Left colon (tissue), 2 donors: ENCODE measurements at places on chromosomes 1 and 21. TPM values are rescaled to one million over a fixed set of nuclear protein-coding genes. Genes with fewer than 3 reads are reported as not detected.
A peak's percentile ranks its signal among the peaks of the same experiment; 100 is the strongest.

DNA sequence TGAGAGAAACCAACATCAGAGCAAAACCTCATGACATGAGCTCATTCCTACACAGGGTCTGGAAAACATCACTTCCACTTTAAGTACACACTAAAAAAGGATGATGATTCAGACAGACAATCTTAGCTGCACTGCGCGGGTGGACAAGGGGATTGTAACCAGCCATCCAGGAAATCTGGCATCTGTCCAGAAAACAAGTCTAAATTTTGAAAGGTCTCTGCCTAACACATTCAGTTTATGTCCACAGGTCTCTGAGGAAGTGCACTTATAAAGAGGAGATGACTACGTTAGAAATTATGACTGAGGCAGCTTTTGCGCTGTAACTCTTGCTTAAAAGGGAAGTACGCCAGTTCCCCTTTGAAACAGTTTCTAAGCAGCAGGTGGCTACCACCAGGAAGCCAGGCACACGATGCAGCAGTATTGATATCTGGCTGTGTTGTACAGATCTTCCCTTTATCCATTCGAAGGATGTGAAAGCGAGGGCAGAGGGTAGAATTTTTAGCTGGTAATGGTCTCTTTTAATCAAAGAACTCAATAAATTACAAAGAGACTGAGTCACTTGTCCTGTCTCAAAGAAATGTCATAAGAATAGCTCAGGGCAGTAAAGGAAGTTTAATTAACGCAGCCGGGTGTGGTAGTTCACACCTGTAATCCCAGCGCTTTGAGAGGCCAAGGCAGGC is 128.0 kb downstream of the SETD4 start:
- peak; percentile 18 for DNase-seq

CATSPERE gene
- 0.82 TPM for total RNA-seq

GRCh38 chr21:46193829-46194373 is 9.6 kb upstream of the SPATC1L start:
- DNase-seq: no peak

GORAB gene
- total RNA-seq: 25.0 TPM

DNA sequence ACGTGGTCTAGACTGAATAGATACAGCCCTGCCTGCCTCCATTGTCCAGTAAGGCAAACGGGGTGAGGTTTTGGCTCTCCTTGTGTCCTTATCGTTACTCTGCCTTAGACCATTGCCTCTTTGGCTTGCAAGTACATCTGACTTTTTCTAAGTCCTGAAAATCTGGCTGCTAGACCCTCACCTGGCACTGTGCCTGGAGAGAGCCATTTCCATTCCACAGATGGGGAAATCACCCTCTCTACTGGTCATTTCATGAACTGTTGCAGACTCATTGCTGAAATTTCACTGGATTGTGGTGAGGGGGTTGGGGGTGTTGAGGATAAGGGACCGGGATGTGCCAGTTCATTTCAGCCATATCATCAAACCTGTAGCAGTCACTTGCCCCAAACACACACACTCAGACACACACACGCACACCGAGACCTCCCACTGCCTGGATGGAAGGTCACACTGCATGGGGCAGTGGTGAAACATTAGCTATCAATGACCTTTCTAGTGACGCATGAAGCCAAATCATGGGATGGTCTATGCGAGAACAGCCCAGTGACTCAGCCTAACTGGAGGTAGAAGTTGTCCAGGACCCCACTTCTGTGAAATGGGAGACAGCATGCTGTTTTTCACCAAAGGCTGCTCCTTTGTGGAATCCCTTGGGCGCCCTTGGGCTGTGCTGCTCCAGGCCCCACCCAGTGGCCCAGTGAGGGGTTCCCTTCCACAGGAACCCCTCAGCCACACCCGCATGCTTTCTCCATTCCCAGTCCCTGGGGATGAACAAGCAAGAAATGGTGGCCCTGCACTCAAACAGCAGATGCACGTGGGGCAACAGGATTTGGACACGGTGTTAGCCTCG is 34.9 kb upstream of the VASH2 start:
- no peak for DNase-seq

CELA2A gene
- total RNA-seq: not detected

- no peak for DNase-seq
Observed at GRCh38 chr1:64574301-64574700, 104.4 kb downstream of the CACHD1 start.

- peak; percentile 27 for DNase-seq
Observed at GRCh38 chr1:156503698-156504437, 3.3 kb upstream of the MEF2D start.

DNA sequence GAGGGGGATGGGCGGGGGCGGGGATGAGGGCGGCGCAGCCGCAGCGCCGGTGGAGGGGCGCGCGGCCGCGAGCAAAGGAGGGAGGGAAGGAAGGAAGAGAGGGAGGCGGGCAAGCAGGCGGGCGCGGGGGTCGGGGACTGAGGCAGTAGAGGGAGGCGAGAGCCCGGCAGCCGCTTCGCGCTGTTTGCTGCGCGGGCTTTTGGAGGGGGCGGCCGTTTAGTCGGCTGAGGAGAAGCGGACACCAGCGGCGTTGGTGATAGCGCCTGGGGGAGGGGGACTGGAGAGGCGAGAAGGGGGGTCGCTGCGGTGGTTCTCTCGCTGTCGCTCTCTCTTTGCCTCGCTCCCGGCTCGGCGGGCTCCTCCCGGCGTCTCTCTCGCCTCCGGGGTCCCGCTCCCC is at the start of gene HS2ST1:
Gene HS2ST1 (plus strand): TSS at position 35 of the 397 bp plus-strand sequence.
- no peak for DNase-seq

GRCh38 chr1:93615582-93616150 is 66.0 kb downstream of the BCAR3 start:
- DNase-seq: no peak

CFHR5 gene
- not detected for total RNA-seq

BSND gene
- not detected for total RNA-seq

- peak; percentile 84 for DNase-seq
Observed at GRCh38 chr1:15424146-15424667, 14.0 kb upstream of the CTRC start.

DNA sequence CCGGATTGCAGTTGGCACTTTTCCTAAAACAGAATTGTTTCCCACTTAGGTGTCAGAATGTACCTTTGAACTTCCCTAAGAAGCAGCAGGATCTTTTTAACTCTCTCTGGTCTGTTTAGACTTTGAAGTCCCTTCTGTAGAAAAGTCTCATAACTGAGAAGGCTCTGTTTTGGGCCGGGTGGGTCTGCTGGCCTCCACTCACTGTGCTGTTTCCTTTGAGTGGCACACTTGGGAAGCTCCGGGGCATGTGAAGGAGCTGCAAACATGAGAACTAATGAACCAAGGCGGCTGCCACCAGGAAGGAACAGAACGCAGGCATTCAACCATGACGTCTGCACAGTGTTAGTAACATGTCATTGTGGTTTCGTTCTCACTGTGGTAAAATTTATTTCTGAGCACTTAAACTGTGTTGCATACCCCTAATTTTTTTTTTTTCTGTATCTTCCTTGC is 19.5 kb upstream of the NCMAP start:
- DNase-seq: peak; percentile 63

GPR52 gene
- total RNA-seq: 2.6 TPM

- DNase-seq: no peak
Observed at GRCh38 chr21:43757601-43758000, 18.5 kb downstream of the CSTB start.

DNA sequence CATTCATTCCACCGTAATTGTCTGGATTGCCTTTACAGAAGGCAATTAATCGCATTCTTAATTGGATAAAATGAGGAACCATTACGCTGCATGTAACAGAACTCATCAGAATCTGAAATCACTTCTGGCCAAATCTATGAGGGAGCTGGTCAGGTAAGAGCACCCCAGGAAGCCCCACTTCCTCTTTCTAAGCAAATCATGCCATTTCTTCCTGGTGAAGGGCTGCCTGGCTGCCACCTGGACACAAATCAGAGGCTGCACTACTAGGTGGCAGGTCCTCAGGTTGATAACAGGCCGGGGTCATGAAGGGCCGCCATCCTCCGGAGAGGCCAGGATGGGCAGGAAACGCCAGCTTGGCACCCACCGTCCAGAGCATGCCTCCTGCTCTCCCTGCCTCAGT is 73.7 kb downstream of the CAPZB start:
- no peak for DNase-seq

FCRLA gene
- total RNA-seq: 0.34 TPM

- no peak for DNase-seq
Observed at GRCh38 chr21:38492007-38492406, 6.3 kb downstream of the ERG start.

- DNase-seq: no peak
Observed at GRCh38 chr1:160191756-160192155, 1.4 kb downstream of the CASQ1 start.

DNA sequence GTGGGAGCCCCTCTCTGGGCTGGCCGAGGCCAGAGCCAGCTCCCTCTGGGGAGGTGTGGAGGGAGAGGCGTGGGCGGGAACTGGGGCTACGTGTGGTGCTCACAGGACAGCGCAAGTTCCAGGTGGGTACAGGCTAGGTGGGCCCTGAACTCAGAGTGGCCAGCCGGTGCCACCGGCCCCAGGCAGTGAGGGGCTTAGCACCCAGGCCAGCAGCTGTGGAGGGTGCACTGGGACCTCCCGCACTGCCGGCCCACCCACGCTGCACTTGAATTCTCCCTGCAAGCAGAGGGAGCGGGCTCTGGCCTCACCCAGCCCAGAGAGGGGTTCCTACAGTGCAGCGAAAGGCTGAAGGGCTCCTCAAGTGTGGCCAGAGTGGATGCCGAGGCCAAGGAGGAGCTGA is 20.2 kb downstream of the PRAMEF20 start:
- no peak for DNase-seq

DNA sequence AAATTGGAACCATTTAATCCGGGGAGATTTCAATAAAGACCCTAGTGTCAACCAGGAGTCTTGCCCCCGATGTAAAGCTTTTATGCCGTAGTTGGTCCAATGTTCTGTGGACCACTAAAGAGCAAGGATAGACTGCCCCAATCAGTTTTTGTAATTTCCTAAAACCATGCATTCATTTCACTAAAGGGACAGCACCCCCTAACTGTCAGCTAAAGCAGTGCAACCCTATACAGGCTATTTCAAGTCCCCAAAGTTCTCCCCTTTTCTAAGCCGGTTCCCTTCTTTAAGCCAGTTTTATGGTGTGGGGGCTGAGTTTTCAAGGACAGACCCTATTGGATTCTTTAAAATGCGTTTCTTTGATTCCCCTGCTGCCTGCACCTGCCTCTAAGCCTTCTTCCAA is 12.7 kb upstream of the PDPN start:
- DNase-seq: no peak

DNA sequence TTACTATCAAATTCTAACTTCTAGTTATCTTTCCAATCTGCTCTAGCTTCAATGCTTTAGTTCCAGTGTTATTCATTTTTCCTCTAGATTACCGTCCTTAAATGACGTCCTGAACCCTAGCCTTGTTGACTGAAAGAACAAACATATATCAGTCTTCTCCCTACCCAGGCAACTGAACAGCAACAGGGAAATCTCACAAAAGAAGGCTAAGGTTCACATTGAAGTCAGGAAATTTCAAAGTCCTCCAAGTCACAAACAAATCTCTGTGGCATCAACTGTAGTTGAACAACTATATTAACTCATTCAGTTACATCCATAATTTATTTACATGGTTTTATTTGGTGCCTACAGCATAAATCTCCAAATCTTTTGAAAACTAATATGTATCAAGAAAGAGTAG is 19.5 kb downstream of the FOXJ3 start:
- DNase-seq: no peak

EPHA10 gene
- total RNA-seq: 49.2 TPM

FAM72D gene
- 0.17 TPM for total RNA-seq

GRCh38 chr1:95311014-95311413 is 77.0 kb downstream of the RWDD3 start:
- no peak for DNase-seq

- DNase-seq: no peak
Observed at GRCh38 chr1:151970128-151970527, 23.5 kb downstream of the S100A10 start.

- DNase-seq: no peak
Observed at GRCh38 chr1:95169548-95169947, 52.4 kb downstream of the TLCD4 start.

SLC9C2 gene
- total RNA-seq: not detected

GRCh38 chr1:216499581-216500272 is 76.5 kb upstream of the USH2A start:
- peak; percentile 12 for DNase-seq

- no peak for DNase-seq
Observed at GRCh38 chr1:157429601-157430240, 122.6 kb downstream of the FCRL5 start.

- DNase-seq: no peak
Observed at GRCh38 chr1:157034137-157034800, 11.3 kb downstream of the ARHGEF11 start.

RAB13 gene
- 61.3 TPM for total RNA-seq

- no peak for DNase-seq
Observed at GRCh38 chr1:236686815-236687160, 489 bp downstream of the ACTN2 start.

DNA sequence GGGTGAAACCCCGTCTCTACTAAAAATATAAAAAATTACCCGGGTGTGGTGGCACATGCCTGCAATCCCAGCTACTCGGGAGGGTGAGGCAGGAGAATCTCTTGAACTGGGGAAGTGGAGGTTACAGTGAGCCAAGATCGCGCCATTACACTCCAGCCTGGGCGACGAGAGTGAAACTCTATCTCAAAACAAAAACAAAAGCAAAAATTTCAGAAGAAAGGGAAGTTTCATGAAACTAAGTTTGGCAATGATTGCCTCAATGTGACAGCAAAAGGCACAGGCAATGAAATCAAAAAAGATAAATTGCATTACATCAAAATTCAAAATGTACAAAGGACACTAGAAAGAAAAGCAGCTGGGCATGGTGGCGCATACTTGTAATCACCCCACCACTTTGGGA is 40.1 kb downstream of the BTF3L4 start:
- no peak for DNase-seq

TTC4 gene
- total RNA-seq: 12.2 TPM

NT5C1A gene
- total RNA-seq: not detected

DNA sequence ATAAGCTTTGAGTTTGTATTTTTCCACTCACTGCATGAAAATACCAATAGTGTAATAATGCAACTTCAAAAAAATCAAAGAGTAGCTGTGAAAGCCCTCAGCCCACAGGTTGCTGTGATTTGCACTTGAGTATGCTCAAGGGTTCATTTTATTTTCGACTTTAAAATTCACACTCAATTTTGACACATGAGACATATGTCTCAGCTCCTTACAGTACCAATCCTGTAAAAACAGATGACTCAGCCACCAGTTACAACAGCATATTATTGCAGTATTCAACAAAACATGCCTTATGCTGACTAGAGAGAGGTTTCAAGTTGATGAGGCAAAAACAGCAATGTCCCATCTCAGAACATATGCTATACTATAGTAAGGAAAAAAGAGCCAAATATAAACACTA is 66.1 kb downstream of the CYYR1 start:
- no peak for DNase-seq

- DNase-seq: no peak
Observed at GRCh38 chr1:56303805-56304204, 275.6 kb downstream of the PLPP3 start.

AMY1C gene
- total RNA-seq: not detected

GRCh38 chr1:78833491-78833890 is 173.0 kb downstream of the ADGRL4 start:
- DNase-seq: no peak

DNA sequence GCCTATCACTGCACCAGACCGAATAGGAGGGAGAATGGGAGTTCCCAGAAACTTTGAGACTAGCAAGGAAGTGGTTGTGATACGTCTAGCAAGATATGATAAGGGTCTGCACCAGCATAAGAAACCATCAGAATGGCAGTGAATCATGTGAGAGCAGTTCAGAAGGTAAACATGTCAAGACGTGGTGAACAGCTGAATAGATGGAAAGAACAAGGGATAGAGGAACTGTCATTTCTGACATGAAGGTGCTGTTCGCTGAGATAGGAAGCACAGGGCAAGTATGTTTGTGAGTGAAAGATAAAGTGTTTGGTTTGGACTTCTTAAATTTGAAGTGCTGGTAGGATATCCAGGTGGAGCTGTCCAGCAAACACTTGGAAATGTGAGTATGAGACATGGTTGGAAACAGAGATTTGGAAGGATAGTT is 1.1 kb upstream of the AGO1 start:
- no peak for DNase-seq
